CD4-positive, alpha-beta T cell treated with Interleukin-15 for 4 hours (primary cell): ENCODE measurements at places on chromosomes 3 and 15.
A peak's percentile ranks its signal among the peaks of the same experiment; 100 is the strongest.

DNA sequence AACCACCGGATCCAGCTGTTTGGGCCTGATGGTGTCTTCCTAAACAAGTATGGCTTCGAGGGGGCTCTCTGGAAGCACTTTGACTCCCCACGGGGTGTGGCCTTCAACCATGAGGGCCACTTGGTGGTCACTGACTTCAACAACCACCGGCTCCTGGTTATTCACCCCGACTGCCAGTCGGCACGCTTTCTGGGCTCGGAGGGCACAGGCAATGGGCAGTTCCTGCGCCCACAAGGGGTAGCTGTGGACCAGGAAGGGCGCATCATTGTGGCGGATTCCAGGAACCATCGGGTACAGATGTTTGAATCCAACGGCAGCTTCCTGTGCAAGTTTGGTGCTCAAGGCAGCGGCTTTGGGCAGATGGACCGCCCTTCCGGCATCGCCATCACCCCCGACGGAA is 60.1 kb upstream of the CCR4 start:
- DNase-seq = no peak

DNA sequence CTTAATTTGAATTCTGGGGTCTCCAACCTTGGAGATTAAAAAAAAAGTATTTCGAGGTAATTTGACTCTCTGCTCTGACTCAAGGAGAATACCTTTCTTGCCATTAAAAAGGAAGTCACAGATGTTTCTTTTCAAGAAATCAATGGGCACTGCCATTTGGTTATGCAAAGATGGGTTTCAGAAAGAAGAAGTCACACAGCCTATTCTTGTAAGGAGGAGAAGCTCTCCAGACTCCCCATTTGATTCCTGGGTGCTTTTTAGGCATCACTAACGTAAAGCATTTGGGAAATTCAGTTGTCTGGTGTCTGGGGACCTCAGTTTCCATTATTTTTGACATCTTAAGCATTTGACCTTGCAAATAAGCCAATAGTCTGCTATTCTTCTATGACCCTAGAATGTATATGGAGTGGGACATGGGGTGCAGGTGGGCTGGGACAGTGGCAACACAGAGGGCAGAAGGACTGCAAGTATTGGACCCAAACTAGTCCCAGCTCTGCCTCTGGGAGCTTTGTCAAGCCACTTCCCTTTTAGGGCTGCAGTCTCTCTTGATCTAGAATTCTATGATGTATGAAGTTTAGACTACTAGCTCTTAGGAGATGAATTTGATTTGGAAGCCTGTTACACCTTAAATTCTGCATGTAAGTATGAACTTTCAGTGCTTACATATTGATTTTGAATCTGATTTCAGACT is 27.8 kb downstream of the IL5RA start:
- DNase-seq = no peak

DNA sequence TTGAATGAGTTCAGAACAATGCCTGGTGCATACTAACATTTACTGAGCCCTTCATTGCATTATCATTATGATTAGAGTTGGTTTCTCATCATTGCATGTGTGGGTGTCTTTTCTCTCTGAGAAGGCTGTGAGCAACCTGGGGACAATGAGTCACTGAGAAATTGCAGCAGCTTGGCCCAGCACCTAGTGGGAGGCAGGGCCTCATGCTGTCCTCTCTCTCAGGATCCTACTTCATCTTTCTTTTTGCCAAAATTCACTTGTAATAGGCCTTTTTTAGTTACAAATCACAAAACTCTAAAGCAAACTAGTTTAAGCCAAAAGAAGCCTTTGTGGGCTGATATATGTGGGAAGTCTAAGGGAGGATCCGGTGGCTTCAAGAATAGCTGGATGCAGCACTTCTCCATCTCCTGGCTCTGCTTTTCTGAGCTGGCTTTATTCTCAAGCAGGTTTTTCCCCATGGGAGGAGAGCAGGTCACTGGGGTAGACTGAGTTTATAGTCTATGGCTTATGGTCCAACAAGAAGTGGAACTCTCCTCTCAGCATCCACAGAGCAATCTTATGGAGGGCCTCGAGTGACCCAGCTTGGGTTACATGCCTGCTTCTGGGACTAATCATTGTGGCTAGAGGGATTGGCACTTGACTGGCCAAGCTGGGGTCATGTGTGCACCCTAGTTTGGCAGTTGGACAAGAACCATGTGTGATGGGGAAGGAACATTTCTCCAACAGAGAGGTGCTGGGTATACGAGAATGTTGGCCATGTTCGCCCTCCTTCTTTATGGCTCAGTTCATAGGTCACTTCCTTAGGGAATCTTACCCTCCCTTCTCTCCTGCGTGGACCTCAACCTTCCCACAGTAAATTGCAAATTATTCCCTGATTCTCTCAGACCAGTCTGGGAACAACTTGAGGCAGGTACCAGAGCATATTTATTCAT is 8.7 kb upstream of the CAMK1 start:
- no peak for DNase-seq

- no peak for DNase-seq
These were observed 225.9 kb upstream of the LRRN1 start for GRCh38 chr3:3573341-3573740.

- no peak for DNase-seq
These were observed 312.7 kb upstream of the TGFBR2 start for GRCh38 chr3:30293621-30294240.

DNA sequence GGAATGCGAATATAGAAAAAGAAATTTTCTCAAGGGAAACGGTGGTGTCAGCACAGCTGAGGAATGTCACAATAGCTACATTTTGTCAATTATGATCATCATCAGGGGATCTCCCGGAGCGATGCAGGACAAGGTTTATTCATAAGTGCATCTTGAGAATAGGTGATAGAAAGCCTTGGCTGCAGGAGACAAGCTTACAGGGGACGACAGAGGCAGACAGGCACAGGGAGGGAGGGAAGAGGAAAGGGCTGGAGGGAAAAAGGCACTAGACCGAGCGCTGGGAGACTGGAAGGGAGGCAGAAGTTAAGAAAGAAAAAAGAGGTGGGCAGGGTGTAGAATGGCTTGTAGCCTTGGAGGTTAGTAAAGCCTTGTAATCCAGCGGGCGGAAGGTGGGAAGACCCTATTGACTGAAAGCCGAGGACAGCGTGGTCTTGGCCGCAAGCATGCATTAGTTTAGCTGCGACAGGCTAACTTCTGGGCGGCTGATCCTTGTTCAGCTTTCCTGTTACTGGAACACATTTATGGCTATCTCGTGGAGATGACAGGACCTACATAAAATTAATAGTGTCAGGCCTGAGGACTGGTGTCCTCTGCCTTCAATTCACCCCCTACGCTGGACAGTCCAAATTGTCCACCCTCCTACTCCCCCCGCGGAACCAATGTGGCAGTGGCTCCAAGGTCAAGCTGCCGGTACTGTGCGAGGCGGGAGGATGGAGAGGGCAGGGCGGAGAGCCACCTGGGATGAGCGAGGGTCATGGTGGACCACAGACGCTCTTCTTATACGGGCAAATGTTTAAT is 1.4 kb upstream of the NECTIN3 start:
- DNase-seq = no peak

GRCh38 chr3:175411946-175412345 is 552.8 kb downstream of the NAALADL2 start:
- no peak for DNase-seq

GRCh38 chr3:172846103-172846561 is 95.6 kb downstream of the ECT2 start:
- DNase-seq = no peak

DNA sequence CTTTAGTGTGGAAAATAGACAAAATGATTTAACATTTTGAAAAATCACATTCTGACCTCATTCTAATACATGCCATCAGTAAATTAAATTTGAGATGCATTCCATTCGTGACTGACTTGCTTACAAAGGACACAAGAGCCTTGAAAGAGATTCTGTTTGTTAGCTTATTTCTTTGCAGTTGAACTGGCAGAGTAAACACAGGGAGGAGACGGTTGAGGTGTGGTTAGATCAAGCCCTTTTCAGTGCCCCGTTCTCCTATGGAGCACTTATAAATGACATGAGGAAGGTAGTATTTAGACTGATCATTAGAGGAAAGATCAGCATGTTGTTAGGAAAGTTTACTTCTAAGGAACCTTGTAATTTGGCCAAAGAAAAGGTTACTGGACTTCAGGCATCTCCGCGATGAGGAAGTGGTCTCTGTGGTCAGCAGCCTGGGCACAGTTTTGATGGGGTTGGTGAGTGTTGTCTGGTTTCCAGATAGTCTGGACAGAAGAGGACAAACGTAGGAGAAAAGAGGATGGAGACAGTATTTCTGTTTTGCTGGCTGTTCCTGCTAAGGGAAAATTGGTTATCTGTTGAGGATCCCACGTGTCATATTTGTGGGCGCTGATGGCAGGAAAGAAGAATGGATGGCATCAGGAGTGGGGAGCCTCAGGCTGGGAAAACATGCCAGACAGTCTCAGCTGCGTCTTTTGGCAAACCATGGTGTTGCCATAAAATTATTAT is 328.9 kb upstream of the TBL1XR1 start:
- DNase-seq = no peak

DNA sequence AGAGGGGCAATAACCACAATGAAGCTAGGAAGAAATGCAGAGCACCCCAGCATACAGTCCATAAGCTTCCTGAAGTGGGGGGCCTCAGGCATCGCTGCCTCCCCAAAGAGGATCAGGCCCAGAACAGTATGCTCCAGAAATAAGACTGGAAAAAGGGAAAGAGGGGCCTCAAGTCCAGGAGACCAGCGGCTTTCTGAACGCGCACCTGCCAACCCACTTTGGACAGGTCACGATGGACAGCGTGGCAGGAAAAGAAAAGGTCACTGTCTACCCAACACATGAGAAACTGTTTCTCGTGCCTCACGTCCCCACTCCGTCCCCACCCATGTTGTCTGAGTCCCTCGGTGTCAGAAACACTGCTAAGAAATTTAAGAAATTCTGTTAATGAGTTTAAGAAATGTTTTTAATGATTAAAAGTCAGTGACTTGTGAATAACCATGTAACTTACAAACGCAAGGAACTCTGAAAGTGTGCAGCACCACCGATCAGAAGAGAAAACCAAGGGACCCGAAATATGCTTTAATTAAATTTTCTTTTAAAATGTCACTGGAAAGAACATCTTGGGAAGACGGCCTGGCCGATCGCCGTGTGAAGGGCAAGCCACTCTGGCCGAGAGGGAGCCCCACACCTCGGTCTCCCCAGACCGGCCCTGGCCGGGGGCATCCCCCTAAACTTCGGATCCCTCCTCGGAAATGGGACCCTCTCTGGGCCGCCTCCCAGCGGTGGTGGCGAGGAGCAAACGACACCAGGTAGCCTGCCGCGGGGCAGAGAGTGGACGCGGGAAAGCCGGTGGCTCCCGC is 1.7 kb upstream of the PPARG start:
- no peak for DNase-seq

DNA sequence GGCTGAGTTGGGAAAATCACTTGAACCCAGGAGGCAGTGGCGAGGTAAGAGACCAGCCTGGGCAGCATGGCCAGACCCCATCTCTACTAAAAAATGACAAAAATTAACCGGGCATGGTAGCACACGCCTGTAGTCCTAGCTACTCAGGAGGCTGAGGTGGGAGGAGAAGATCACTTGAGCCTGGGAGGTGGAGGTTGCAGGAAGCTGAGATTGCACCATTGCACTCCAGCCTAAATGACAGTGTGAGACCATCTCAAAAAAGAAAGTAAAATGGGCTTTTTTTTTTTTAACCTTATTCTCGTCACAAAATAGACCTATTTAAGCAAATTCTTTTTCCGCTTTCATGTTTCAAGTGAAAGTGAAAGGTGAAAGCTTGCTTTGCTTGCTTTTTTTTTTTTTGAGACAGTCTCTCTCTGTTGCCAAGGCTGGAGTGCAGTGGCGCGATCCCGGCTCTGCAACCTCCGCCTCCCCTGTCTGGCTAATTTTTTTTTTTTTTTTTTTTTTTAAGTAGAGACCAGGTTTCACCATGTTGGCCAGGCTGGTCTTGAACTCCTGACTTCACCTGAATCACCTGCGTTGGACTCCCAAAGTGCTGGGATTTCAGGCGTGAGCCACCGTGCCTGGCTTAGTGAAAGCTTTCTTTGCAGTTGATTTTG is 3.6 kb downstream of the PDIA3 start:
- DNase-seq = peak; percentile 57

DNA sequence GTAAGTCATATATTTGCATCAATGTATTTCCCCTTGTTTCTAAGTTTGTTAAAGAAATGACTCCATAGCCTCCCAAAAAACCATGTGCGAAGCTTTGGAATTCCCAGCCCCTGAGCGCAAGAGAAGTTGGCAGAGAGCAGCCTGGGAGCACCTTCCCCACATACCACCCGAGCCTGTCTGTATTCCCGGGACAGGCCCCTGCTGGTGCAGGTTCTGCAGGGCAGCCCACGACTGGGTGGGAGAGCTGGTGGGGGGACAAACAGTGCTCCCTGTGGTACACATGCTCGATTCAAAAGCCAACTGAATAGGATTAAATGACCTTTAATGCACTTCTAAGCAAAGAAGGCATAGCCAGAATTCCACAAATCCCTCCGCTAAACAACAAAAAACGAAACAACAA is 74.6 kb upstream of the SNRPA1 start:
- DNase-seq = no peak

DNA sequence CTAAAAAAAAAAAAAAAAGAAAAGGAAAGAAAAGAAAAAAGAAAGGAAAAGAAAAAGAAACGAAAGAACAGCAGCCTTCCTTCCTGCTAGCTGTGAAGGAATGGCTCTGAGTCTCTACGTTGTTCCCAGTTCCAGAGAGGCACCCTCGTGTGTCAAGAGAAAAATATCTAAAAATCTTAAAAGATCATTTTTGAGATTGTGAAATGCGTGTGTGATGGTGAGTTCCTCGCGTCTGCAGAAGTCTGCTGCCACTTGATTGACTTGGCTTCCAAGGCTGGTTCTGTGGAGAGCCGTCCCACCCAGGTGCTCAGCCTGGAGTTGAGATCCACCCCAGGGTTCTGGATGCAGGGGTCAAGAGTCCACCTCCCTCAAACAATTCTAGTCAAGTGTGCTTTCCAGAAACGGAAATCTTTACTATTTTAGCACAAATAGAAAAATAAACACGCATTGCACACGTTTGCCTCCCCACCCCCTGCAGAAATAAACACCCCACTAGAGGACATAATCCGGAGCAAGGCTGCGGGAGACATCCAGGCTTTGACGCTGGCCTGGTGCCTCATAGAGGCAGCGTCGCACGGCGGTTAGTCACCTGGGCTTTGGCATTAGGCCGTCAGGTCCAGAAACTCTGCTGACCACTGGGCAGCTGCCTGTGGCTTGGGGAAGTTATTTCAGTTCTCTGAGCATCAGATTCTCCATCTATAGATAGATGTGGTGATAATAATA is 265.4 kb downstream of the FAM43A start:
- no peak for DNase-seq

DNA sequence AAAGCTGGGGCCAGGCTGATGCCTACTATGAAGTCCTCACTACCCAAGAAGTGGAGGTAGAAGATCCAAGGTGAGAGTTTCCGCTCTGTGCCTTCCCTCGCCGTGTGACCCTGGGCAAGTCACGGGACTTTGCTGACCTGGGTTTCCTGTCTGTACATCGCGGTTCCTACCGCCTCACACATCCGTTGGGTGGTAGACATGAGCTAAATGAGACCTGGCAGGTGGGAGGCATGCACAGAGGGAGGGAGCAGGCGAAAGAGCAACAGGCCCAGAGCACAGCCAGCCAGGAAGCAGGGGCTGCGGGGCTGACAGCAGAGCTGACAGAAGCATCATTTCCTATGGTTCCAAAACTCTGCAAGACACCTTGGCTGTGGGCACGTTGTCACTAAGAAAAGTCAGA is 157.3 kb upstream of the BHLHE40 start:
- DNase-seq = peak; percentile 84

GRCh38 chr3:46482632-46483350 is 15.0 kb upstream of the RTP3 start:
- DNase-seq = no peak

GRCh38 chr3:135215516-135215915 is 420.5 kb downstream of the EPHB1 start:
- no peak for DNase-seq
